ENCODE measurements at places on chromosomes 6 and 20.

DNA sequence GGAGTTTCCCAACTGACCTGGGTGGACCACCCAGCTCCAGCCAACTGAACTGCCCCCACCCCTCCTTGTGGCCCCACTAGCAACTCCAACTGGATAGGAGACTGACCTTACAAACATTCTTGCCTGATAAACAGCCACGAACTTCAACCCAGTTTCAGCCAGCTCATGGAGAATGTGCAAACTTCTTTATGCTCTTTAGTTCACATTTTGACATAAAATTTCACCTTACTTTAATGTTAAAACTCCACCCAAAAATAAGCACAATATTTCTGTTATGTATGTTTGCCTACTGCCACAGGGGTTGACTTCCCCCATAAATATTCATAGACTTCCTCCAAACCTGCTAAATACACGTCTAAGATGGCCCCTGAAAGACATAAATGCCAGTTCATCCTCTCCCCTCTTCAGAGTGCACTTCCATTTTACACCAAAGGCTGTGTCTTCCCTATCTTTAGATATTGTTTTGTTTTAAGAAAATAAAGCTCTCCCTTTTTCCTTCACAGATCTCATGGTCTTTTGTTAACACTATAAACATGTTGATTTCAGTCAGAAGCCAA lies 643.7 kb downstream of the EPM2A start:
- no peak for DNase-seq

DNA sequence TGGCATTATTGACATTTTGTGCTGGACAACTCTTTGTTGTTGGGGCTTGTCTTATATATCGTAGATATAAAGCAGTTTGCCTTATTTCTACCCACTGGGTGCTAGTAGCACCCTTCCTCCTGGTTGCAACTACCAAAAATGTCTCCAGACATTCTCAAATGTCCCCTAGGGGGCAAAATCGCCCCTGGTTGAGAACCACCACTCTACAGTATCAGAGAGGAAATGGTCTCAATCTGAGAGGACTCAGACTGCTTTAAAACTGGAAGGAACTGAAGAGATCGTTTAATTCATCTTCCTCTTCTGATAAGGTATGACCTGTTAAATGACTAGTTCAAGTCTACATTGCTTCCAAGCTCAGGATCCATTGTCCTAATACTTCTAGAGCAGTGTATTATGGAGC lies 14.9 kb downstream of the SH3BGRL2 start:
- no peak for DNase-seq

GRCh38 chr20:58224974-58225373 lies 3.5 kb downstream of the ANKRD60 start:
- no peak for DNase-seq

DNA sequence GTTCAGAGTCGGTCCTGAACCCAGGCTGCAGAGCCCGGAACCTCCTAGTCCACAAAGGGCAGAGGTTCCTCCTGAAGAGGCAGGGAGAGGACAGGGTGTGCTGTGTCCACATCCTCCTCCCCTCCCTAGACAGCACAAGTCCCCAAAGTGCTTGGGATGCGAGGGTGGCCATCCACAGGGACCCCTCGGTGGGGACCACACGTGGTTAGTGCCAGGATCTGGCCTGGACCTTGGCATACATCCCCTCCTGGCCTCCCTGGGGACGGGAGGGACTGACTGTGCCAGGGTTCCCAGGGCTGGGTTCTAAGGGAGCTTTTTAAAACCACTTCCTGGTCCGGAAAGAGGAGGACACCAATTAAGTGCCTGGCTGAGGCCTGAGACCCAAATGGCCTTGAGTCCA lies 63.2 kb downstream of the CTCFL start:
- DNase-seq = no peak

GRCh38 chr6:86942769-86943516 lies 5.6 kb downstream of the HTR1E start:
- DNase-seq = no peak

GRCh38 chr6:18388942-18389341 lies 1.8 kb downstream of the RNF144B start:
- DNase-seq = no peak

GRCh38 chr6:118553132-118553531 lies 5.0 kb downstream of the PLN start:
- DNase-seq = no peak

GRCh38 chr6:111576291-111576690 lies 29.4 kb downstream of the TRAF3IP2 start:
- DNase-seq = no peak

GRCh38 chr6:137119196-137120104 lies 54.0 kb downstream of the IL22RA2 start:
- no peak for DNase-seq

DNA sequence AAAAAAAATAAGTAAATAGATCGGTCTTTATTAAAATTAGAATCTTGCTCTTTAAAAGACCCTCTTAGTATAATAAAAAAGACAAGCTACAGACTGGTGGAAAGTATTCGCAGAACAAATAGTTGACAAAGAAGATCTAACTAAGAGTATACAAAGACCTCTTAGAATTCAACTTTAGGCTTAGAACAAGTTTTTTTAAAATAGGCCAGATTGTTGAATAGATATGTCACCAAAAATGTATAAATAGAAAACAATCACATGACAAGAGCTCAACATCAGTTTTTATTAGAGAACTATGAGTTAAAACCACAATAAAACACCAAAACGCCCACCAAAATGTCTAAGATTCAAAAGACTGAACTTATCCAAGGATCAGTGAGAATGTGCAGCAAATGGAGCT lies 632.7 kb upstream of the PTCHD4 start:
- DNase-seq = no peak
